ENCODE measurements at places on chromosomes 6 and 20. TPM values are rescaled to one million over a fixed set of nuclear protein-coding genes. Genes with fewer than 3 reads are reported as not detected.
A peak's percentile ranks its signal among the peaks of the same experiment; 100 is the strongest.

DNA sequence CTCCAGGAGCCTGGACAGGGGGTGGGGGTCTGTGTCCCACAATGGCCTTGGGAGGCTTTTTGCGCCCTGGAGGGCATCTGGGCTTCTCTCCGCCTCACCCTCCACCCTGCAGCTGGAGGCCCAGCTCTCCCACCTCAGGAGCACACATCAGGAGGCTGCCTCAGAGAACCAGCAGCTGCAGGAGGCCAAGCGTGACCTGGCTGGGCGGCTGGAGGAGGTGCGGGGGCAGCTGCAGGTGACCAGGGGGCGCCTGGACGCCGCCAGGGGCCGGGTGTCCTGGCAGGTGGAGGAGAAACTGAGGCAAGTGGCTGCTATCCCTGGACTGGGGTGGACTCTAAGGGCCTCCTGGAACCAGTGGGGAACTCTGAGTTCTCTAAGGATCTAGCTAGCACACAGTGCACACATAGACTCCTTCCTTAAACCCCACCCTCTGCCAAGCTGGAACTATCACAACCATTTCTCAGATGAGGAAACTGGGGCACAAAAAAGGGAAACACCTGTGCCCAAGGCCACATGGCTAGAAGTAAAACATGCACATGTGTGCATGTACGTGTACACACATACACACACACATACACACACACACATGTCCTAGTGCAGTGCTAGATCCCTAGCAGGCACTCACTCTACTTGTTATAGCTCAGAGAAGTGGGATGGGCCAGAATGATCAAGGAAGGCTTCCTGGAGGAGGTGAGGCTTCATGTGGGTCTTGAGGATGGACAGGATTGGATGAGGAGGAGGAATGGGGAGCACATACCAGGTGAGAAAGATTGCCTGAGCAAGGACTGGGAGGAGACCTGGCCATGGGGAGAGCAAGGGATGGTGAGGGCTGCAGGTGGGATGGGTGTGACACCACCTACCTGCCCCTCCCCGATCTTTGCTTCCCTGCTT lies 22.9 kb downstream of the RAB44 start:
- peak; percentile 17 for DNase-seq

The SRC gene
- total RNA-seq = 4.5 TPM

- DNase-seq = no peak
These were observed 96.3 kb upstream of the ZBTB24 start for GRCh38 chr6:109579361-109579760.

- DNase-seq = no peak
These were observed 858.8 kb upstream of the EPHA7 start for GRCh38 chr6:94278146-94278545.

DNA sequence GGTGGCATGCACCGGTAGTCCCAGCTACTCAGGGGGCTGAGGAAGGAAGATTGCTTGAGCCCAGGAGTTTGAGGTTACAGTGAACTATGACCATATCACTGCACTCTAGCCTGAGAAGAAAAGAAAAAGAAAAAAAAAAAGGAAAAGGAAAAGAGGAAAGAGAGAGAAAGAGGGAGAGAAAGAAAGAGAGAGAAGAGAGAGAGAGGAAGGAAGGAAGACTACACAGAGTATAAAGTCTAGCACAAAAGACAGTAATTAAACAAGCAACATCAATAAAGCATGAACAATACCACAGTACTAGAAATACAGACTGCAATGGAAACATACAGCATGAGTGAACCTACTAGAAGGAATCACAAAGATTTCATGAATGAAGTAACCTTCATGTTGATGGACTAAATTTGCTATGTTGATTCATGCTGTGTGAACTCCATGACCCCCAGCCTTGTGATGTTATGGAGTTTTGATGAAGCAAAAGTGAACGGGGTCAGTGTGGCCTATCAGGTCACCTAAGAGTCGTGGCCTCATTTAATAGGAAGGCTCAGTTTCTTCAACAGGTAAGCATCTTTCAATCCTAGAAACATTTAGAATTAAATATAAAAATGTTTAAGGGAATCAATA lies 57.6 kb downstream of the NUDT3 start:
- DNase-seq = no peak

The MATN4 gene
- 0.30 TPM for total RNA-seq

GRCh38 chr6:113651120-113651519 lies 206.0 kb upstream of the MARCKS start:
- no peak for DNase-seq

GRCh38 chr6:107129370-107129925 lies 14.1 kb upstream of the BEND3 start:
- no peak for DNase-seq

- DNase-seq = no peak
These were observed 20.5 kb downstream of the RPP40 start for GRCh38 chr6:4983322-4983721.

DNA sequence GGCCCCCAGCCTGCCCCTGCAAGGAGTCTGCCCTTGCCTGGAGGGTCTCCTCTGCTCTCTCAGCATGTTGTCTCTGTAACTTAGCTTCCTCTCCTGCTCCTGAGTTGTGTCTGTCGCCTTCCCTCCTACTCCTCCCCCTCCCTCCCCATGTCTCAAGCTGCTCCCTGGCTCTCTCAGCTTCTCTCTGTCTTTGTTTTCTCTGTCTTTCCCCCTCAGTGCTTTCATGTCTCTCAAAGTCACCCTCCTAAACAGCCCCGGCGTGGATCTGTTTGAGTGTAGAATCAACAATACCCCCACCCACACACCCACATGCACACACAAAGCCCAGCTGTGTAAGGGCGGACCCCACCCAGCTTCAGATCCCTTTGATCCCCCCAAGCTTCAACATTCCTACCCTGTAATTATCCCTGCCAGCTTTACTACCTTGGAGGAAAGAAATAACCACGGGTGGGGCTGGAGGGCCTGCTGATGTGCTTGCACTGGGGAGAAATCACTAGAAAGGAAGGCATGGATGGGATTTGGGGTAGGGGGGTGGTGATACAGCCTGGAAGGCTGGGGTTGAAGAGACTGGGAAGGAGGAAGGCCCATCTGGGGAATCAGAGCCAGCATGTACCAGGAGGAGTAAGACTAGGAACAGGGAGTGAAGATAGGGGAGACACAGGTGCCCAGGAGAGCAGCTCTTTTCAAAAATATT lies 1.0 kb upstream of the LY6G6D start:
- no peak for DNase-seq

DNA sequence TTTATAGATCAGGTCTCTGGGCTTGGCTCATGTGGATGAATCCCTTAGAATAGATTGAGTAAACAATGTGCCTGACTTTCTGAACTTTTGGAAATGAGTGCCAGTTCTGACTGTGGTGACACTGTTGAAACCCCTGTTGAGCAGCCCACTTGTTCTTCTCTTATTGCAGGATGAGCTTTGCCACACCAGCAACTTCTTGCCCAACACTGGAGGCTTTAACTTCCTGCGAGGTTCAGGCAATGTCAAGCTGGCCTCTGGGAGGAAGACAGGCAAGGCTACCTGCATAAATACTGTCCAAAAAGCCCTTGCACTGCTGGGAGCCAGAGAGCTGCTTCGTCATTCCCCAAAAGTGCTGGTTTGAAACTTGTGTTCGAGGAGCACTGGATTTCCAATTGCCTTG lies 32.8 kb upstream of the SMIM8 start:
- DNase-seq = no peak

- DNase-seq = no peak
These were observed 565.2 kb upstream of the MARCKS start for GRCh38 chr6:113291751-113292445.

DNA sequence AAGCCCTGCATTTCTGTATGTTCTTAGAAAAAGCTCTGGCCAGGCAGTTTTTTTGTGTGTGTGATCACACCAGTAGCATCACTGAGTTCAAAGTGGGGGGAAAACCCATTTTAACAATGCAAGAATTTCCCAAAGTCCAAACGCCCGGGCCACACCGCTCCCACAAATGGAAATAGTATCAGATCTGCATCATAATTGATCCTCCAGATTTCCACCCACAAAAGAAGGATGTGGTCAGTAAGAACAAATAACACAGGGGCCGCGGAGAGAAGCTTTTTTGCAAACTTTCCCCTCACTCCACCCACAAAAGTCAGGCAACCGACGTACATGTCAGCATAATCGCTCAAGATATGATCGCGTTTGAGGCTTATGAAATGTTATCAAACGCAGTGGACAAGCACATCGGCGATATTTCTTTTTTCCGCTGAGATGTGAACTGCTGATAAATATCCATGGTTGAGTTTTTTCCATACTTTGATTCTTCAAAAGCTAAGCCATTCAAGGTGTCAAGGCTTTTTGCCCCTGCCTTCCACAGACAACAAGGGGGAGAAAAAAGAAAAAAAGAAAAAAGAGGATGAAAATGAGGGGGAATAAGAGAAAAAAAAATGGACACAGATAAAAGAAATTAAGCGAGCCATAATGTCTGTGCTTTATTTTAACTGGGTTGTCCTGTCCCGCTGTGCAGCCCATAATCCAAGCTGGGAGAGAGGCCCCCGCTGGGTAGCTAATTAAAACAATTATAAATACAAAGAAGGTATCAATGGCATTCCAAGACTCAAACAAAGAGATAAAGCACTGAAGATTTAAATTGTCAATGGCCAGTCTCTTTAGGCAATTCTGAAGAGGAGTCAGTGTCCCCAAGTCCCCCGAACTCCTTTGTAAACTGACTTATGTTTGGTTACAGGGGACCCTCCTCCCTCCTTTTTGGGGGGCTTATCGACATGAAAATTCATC lies 143.5 kb downstream of the ZFP64 start:
- no peak for DNase-seq

The EYS gene
- not detected for total RNA-seq

The FAM83B gene
- total RNA-seq = not detected

- DNase-seq = no peak
These were observed 79.2 kb downstream of the GCLC start for GRCh38 chr6:53465732-53466131.

The PNLDC1 gene
- total RNA-seq = 0.96 TPM

The EEF1A2 gene
- 0.26 TPM for total RNA-seq

The TENT5A gene
- total RNA-seq = 2.8 TPM

DNA sequence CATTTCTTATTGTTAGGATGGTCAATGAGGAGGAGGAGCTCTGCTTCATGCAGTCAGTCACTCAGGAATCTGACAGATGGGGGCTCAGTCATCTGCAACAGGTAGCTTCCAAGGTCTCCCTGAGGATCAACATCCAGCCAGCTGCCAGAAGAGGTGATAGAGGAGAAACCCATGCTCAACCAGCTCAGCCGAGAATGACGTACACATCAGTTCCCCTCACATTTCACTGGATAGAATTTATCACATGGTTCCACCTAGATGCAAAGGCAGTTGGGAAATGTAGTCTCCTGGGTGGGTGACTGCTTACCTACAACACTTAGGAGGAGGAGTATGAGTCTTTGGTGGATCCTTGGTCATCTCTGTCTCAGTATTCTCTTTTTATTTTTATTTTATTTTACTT lies 144.5 kb downstream of the CEBPB start:
- DNase-seq = no peak

- no peak for DNase-seq
These were observed 717.8 kb downstream of the EPHA7 start for GRCh38 chr6:92701425-92702096.

The OR12D1 gene
- not detected for total RNA-seq

The GUCA1A gene
- total RNA-seq = not detected

- DNase-seq = no peak
These were observed 639 bp upstream of the ZNF335 start for GRCh38 chr20:45972500-45973183.

DNA sequence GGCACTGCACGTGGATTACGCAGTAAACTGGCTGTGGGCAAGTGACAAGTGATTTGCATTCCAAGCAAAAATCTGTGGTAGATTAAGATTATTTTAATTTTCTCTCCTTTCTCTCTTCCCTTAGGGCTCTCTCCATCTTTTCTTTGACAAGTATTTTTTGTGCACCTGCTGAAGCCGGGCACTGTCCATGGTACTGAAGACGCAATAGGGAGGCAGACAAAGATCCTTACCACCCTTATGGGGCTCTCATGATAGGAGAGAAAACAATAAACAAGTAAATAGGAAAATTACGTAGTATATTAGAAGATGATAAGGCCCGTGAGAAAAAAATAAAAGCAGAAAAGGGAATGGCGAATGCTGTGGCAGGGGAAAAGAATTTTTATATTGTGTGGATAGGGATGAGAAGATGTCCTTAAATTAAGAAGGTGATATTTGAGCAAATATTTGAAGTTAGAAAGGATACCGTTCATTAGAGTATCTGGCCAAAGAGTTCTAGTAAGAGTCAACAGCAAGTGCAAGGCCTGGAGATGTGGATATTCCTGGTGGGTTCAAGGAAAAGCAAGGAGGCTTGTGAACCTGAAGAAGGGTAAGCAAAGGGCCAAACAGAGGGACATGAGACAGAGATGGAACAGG lies 146.0 kb downstream of the LAMP5 start:
- DNase-seq = no peak

DNA sequence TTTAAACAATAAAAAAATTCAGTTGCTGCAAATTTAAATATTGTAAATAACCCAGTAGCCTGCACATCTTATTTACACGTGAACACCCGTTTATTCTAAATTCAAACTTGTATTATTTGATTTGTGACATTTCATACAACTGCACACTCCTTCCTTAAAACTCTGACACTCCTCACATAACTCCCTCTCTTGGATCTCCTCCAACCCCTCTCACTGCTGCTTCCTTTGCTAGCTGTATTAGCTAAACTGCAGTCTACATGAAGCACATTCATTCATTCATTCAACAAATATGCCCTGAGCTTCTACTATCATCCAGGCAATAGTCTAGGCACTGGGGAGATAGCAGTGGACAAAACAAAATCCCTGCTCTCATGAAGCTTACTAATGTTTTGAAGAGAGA lies 47.0 kb downstream of the FBXL4 start:
- DNase-seq = no peak

- DNase-seq = peak; percentile 27
These were observed 60.2 kb downstream of the NOL4L start for GRCh38 chr20:32524829-32525501.

DNA sequence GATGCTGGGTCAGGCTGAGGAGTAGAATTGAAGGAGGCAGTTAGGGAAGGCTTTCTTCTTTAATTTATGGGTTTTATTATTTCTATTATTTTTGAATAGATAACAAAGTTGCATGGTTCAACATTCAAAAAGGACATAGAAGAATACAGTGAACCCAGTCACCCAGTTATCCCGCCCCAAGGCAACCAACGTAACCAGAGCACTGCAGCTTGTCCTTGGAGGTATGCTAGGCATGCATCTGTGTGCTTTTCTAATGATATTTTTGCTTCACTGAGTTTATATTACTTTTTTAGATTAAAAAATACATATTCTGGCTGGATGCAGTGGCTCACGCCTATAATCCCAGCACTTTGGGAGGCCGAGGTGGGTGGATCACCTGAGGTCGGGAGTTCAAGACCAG lies 47.4 kb upstream of the DSN1 start:
- no peak for DNase-seq

DNA sequence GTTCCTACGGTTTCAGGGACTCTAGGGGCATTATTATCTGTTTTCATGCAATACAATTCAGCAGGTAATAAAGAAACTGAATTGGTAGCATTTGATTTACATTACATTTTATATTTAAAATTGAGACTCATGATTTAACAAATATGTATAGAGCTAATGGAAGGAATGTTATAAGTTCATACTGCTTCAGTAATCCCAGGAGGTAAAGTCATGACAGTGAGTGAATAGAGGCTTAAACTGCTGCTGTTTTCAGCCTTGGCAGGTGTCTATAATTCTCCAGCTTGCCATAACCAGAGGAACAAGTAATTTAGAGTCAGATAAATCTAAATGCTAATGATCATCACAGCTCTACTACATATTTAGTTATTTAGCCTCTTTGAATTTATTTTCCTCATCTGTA lies 360.8 kb upstream of the MANEA start:
- no peak for DNase-seq

- DNase-seq = no peak
These were observed 278.0 kb downstream of the ESR1 start for GRCh38 chr6:152085451-152085921.

Data from activated naive CD8-positive, alpha-beta T cell treated with anti-CD3 and anti-CD28 coated beads, Interleukin-2, amount 10 ng/mL, durations not matched to agents 7 days and 5 days (primary cell).